Transverse colon (tissue), 4 donors: ENCODE measurements at places on chromosomes 5 and 9.

DNA sequence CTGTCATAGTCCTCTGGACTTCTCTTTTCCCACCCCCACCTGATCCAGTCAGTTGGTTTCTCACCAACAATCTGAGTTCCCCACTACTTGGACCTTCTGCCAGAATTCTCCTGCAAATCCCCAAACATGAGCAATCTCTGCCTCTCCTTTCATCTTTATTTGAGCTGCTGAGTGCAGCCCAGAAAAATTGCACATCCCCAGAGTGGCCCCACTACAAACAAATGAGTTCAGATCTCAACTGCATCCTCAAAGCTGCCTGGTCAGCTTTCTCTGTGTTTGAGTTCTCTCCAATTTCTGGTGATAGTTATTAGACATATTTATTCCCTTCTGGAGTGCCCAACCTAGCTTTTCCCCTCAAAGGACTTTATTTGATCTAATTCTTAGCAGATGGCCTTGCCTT, 102.2 kb downstream of the PSAT1 start:
- no peak for DNase-seq

DNA sequence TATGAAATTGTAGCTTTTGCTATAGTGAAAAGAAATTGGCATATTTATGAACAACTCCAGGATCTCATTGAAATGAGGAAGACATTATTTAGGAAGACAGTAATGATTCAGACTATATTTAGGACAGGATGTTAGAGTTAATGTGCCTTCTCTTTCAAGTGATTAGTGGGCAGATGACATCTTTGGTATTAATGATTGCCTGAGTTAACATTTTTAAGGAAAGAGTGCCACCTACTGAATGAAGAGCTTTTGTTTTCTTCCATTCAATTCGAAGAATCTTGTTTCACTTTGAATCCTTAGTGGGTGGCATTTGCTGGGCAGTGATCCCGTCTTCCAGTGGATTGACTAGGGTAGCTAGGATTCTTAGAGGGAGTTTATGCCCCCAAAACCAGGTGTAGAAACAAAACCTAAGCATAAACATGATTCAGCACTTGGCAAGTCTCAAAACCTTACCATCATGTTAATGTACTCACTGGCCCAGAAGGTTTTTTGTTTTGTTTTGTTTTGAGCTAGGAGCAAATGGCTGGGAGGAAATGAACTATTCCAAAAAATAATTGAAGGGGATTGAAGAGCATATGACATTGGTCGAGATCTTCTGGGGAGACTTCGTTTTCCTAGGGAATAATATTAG, 23.2 kb downstream of the MAP3K1 start:
- no peak for DNase-seq

DNA sequence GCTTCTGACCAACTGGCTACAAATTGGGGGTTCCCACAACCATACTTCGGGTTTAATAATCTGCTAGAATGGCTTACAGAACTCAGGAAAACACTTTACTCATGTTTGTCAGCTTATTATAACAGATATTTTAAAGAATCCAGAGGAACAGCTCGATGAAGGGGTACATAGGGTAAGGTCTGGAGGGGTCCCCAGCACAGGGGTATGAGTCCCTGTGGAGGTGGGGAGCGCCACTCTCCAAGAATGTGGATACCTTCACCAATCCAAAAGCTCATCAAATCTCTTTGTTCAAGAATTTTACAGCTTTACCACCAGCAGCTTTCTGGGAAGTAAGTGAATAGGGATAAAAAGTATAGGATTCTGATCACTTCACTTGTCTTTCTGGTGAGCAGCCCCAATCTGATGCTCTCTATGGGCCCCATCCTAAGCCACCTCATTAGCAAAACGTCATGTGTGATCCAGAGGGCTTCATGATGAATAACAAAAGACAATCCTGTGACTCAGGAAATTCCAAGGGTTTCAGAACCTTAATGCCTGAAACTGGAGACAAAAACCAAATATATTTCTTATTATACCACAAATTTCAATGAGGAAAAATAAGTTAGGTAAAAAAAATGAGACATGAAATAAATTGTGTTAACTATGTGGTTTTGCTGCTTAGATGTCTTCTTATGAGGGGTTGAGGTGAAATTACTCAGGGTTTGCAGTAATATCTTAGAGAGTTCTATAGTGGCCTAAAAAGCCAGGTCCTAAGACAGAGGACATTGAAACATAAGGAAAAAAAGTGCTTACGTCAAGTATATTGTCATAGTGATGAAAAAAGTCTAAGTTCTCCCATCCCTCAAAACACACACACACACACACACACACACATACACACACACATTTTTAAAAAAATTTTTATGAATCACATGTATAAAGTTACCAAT, 290.5 kb downstream of the ANXA1 start:
- DNase-seq, result no peak

- DNase-seq, result no peak
These were observed 50.1 kb upstream of the ADRB2 start for GRCh38 chr5:148776261-148776660.

GRCh38 chr9:15138357-15138686, 168.7 kb downstream of the TTC39B start:
- no peak for DNase-seq

- DNase-seq, result no peak
These were observed 16.9 kb downstream of the LMX1B start for GRCh38 chr9:126630458-126631237.

- DNase-seq, result peak; percentile 98
These were observed at the start of the genes CERT1 and POLK for GRCh38 chr5:75511435-75512382. CERT1 (minus strand) TSS chr5:75511629; CDS start chr5:75511207, 422 bp downstream. POLK (plus strand) TSS chr5:75511891.

DNA sequence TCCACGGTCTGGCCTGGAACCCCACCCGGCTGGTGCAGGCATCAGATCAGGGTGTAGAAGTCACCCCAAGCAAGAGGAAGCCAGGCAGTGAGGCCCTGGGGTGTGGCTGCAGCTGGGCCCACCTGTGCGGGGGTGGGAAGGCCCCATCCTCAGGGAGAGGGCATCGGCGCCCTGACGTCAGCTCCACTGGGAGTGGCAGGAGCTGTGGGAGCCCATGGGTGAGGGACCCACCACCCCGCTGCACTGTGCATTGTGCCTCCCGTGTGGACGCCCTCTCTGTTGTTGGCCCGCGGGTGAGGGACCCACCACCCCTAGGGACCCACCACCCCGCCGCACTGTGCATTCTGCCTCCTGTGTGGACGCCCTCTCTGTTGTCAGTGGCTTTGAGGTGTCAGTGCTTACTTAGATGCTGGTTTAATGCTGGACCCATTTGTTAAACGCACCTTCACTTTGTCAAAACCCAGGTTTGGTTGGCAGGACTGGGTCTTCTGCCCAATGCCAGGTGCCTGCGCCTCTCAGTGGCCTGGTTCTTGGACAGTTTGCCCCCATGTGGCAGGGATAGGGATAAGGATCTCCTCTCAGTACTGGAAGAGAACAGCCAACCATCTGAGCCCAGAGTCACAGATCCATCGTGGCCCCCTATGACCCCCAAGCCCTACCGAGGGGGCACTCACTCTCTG, 6.9 kb upstream of the EXOC3 start:
- peak; percentile 10 for DNase-seq

DNA sequence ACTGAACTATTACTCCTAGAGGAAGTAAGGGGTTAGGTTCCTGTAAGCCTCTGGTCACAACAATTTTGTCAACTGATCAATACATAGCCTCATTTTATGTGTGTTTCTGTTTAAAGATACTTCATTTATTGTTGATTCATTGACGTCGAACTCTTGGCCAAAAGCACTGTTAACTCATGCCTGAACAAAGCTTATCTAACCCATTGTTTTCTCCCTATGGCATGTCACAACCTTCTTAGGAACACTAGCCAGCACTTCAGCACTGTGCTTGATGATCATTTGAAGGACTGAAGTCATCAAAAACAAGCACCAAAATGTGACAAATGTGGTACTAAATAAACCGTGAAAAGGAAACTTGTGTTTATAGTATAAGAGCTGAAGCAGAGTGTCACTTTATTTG, 13.5 kb downstream of the CNTLN start:
- DNase-seq, result no peak

DNA sequence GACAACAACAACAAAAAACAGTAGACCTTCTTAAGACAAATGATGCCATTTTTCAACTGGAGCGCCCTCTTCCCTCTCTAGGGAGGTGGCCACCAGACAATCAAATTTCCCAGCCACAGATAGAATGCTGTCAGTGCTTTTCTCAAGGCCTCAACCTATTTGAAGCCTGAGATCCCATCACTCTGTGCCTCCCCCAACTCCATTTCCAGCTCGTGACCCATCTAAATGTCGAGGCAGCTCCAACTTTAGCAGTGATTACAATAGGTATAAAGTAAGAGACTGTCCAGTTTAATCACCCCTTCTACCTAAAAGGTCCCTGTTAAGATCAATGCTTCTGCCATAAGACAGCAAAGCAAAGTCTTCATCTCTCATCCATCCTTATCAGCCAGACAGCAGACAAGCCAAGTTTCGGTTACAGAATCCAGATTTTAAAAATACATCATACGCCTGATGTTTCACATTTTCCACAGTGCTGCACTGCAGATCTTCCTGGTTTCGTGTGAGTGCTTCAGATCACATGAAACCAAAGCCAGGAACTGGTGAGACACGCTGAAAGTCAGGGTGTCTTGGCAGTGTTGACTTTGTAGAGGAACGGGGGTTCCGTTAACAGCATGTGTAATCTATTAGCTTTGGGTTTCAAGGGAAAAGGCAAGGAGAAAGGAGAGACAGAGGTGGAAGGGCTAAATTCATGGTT, 447.8 kb downstream of the ENC1 start:
- no peak for DNase-seq

DNA sequence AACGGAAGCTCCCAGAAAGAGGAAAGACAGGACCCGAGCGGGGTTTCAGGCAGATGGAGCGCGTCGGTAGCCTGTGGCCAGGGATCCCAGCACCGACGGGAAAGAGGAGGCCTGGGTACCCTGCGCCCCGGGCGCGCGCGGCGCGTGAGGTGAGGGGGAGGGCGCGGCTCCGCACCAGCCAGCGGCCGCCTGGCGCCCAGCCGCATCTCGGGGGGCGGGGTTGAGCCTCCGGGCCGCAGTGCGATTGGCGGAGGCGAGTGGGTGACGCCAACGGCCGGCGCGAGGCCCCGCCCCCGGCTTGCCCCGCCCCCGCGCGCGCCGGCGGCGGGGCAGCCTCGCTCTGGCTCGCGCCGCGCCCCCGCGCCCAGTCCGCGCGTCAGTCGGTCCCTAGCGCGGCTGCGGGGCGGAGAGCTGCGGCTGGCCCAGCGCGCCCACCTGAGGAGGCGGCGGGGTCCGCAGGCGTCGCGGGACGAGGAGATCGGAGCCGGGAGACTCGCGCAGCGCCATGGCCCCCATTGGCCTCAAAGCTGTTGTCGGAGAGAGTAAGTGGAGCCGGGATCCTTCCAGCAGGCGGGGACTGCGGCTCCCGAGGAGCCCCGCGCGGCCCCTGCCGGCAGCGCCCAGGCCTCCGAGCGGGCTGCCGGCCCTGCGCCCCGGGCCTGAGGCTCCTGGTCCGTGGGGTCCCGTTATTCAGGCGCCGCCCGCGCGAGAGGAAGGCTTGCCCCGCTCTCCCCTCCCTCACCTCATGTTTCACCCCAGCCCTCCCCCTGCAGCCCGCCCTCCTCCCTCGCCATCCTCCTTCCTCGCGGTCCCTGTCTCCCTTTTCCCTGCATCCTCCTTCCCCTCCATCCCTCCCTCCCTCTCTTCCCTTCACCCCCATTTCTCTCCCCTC, at the start of gene STXBP1:
Gene STXBP1, plus strand, starts transcription at position 379 of the 892 bp plus-strand sequence. Its CDS starts 127 bp downstream, at position 506.
- peak; percentile 91 for DNase-seq

- no peak for DNase-seq
These were observed 522 bp downstream of the CDK20 start for GRCh38 chr9:87973730-87974292.

DNA sequence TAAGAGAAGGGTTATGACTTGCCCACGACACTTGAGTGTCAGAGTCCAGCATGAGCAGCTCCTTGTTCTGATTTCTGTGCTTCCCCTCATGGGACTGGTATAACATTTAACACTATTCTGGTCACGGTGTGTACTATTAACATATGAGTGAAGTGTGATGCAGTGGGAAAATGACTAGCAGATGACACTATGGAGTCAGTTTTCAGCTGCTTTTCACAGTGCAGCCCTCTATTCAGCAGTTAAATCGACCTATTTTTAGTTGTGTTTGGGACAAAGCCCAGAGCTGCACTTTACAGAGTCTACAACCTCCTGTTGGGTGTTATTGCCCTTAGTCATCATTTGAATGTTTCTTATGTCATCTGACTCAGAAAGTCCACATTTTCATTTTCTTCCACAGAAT, 59.1 kb downstream of the CHSY3 start:
- no peak for DNase-seq

GRCh38 chr5:96794757-96795156, 13.0 kb downstream of the ERAP1 start:
- no peak for DNase-seq

GRCh38 chr5:9056046-9056445, 489.8 kb downstream of the SEMA5A start:
- DNase-seq, result no peak

- no peak for DNase-seq
These were observed 28.8 kb downstream of the SLC25A25 start for GRCh38 chr9:128096616-128097536.

DNA sequence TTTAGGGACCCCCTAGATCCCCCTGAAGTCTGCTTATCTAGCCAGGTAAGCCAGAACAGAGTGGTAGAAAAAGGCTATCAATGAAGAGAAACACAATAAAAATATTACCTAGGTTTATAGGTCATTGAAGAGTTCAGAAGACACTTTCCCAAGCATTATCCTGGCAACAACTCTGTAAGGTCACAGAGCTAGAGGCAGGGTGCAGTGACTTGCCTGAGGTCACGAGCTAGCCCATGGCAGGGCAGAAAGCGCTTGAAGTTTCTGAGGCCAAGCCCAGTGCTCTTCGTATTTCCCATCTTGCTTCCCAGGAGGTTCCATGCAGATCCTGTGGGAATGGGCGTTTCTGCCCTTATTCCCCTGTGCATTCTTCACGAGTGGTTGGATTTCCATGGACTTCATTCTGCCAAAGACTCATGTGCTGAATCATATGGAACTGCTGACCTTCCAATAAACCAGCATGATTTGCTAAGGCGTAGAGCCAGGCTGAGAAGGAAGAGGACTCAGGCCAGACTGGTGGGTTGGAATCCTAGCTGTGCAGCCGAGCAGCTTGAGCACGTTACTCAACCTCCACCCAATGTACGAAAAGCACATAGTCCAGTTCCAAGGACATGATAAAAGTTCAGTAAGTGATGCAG, 22.1 kb downstream of the TRMO start:
- DNase-seq, result no peak

GRCh38 chr5:119322948-119323537, 32.8 kb upstream of the TNFAIP8 start:
- DNase-seq, result no peak

DNA sequence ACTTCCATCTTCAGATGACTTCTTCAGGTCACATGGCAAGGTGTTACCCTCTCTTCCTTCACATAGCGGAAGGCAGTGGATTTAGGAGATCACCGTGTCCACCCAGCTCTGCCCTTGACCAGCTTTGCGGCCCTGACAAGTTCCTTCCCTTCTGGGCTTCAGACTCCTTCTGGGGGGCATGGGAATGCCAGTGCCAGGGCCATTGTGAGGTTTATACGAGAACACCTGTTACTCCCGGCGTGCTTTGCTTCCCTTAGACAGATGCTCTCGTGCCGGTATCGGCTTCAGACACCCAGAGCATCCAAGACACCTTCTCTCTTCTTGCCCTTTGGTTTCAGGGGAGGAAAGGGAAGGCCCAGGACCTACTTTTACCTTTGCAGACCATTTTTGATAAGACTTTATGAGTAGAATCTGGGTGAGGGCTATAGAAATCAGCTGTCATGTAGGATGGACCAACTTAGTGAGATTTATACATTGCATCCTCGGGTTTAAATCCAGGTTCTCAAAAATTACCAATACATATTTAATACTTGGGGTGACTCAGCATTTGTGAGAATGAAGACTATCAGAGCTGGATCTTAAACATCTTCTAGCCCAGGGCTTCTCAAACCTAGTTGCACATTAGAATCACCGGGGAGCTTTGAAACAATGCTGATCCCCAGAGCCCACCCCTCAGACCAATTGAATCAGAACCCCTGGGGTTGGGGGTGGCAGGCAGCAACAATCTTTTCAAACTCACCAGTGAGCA, 138.2 kb downstream of the MVB12B start:
- DNase-seq, result no peak
